CD4-positive, alpha-beta memory T cell (primary cell): ENCODE measurements at places on chromosomes 3 and 15.

- DNase-seq, result no peak
Measured at GRCh38 chr3:153008226-153008625, 153.8 kb upstream of the RAP2B start.

GRCh38 chr15:99508311-99508645 lies 57.5 kb upstream of the MEF2A start:
- no peak for DNase-seq

- no peak for DNase-seq
Measured at GRCh38 chr3:177735431-177735830, 538.1 kb upstream of the TBL1XR1 start.

GRCh38 chr15:48411971-48412591 lies 80.9 kb downstream of the DUT start:
- DNase-seq, result no peak

GRCh38 chr15:63764124-63764803 lies 69.5 kb downstream of the HERC1 start:
- no peak for DNase-seq

DNA sequence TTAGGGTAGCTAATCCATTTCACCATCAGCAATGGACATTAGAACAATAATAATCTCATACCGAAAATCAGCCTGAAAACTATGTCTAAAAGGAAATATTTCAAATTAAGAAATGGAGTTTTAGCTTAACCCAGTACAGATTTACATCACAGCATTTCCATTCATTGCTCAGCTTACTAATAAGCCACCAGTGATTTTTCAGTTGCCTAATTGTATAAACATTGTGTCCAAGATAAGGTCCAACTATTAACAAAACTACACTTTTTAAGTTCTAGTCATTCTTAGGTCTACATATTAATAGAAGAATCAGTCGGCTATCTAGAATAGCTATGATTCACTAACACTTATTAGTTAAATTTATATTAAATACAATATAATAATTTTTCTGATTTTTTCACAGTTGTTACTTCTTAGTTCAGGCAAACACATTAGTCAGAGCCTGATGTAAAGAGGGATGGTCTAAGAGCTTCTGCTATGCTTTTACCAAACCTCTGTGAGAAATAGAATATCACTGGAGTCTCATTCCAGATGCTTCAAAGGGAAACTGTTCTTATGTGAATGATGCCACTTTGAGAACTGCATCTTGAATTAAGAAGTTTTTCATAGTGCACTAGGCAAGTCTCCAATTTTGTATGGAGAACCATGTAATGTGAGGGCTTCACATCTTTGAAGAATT lies 74.1 kb downstream of the CMSS1 start:
- DNase-seq, result no peak

- no peak for DNase-seq
Measured at GRCh38 chr15:60975952-60976351, 253.2 kb downstream of the RORA start.

- DNase-seq, result peak; percentile 11
Measured at GRCh38 chr15:69031013-69032001, 16.8 kb downstream of the NOX5 start.

DNA sequence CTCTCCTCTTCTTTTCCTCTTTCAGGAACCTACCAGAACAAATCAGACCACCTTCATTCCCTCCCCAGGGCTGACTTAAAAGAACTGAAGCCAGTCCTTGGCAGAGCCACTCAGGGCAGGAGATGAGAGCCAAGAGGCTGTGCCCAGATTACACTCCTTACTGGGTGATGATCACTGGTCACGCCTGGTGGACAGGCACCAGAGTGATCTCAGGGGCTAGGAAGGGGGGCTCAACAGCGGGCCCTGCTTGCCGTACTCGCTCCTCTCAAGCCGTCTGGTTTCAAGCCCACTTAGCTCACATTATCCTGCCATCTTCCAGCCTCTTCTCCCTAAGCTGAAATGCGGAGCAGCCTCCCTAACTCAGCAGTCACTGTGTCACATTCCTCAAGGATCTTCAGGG lies 1.7 kb upstream of the FAH start:
- no peak for DNase-seq

DNA sequence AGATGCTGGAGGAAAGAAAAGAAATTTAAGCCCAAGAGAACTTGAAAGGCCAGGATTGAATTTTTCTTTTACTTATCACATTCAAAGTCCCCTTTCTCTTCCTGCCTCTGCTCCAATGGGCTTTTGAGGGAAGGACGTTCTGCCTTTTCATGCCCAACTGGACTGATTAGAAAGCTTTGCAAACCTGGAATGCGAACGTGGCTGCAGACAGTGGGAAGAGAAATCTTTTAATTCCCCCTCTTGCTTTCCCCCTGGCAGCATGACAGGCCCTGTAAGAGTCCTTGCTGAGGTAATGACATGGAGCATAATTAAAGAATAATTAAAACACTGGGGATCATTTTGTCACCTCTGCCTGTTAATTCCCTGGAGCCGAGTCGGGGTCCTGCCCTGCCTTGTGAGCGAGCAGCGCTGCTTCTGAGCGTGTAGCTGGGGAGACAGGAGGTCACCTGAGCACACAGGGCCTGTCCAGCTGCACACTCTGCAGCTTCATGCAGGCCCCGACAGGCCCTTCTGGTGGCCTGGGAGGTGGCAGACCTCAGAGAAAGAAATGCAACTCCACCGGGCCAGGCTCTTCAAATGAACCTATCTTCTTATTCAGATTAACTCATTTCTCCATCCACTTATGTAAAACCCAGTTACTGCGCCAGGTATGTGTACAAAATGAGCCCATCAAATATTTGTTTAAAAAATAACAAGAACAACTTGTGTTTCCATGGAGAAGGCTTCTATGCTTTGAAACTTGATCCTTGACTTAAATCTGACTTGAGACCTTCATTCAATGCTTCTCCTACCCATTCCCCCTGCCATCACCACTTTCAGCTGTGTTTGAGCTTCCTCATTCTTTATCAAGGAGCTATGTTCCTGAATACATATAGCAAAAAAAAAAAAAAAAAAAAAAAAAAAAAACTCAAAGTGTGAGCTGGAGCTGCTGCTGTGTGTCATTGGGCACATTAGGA lies 628.2 kb upstream of the CFAP20DC start:
- DNase-seq, result no peak

GRCh38 chr3:179304605-179305004 lies 18.2 kb upstream of the ZNF639 start:
- DNase-seq, result no peak

- DNase-seq, result peak; percentile 71
Measured at GRCh38 chr15:67080900-67081431, 15.6 kb downstream of the SMAD3 start.

DNA sequence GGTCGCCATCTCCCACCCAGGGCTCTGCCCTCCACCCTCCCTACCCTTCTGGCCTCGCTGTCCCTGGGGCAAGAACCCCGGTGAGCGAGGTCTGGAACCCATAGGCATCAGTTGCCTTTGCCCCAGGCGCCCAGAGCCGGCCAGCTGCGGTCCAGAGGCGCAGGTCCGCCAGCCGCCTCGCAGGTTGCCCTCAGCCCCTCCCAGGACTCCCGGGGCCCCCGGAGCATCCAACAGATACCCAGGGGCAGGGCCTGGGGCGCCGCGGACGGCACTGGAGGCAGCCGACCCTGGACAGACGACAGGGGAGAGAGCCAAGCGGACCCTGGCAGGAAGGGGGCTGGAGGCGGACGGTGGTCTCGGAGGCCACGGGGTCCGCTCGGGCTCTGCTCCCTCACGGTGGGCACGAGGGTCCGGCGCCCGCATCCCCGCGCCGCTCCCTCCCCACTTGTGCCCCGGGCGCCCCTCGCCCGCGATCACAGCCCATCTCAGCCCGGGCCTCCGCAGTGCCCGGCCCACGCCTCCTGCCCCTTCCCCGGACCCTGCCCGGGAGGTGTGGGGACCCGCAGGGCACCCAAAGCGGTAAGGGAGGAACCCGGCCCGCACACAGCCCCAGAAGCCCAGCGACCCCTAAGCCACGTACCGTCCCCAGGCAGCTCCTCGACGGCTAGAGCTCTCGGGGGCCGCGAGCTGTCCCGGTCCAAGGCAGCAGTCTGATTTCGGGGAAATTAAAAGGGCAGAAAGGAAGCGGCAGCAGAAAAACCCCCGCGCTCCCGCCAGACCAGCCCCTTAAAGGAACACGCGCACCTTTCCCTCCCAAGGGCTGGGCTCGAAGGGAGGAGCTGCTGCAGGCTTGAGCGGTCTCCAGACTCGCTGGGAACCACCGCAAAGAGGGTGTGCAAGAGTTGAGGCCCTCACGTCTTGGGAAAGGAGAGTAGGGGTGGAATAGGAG lies at the start of gene HAPLN3:
Gene HAPLN3 (minus strand): TSS at position 726 of the 949 bp plus-strand sequence. CDS start 8,246 bp downstream, outside the sequence.
- peak; percentile 68 for DNase-seq

GRCh38 chr15:56719774-56720555 lies 13.3 kb downstream of the ZNF280D start:
- DNase-seq, result no peak

GRCh38 chr3:105162448-105162847 lies 204.3 kb upstream of the ALCAM start:
- no peak for DNase-seq
